Adrenal gland (tissue), 19 donors: ENCODE measurements at places on chromosomes 12 and 14. TPM values are rescaled to one million over a fixed set of nuclear protein-coding genes. Genes with fewer than 3 reads are reported as not detected.

The ANKRD33 gene
- total RNA-seq, result not detected

The FGF23 gene
- not detected for total RNA-seq

The DLST gene
- total RNA-seq, result 60.6 TPM

The PSME2 gene
- 261 TPM for total RNA-seq

The KRT74 gene
- not detected for total RNA-seq

The PPFIA2 gene
- total RNA-seq, result 1.2 TPM

The PRH2 gene
- not detected for total RNA-seq

The C12orf50 gene
- total RNA-seq, result 0.12 TPM
